ENCODE measurements at places on chromosomes 12 and 14.

DNA sequence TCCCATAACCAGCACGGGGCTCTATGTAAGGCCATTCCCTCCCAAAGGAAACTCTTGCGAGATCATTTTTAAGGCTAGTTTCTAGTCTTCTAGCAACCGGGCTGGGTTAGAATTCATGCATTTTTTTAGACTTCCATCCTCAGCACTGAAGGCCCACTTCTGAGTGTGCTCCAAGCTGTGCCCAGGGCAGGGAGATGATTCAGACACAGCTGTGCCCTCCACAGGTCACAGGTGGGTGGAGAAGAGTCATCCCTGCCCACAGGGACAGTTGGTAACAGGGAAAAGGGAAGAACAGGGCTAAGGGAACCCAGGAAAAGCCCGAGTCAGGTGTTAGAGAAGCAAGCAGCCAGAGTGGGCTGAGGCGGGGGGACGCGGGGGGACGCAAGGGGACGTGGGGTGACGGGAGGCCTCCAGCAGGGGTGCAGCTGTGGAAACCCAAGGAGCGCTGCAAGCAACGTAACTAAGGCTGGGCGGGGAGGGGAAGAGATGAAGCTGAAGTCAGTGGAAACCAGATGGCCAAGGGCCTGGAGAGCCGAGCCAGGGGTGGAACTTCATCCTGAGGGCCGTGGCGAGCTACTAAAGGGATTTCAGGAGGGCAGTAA is 27.2 kb upstream of the PPP2R5C start:
- DNase-seq: peak; percentile 88

- peak; percentile 31 for DNase-seq
Observed at GRCh38 chr14:59282378-59282765, 93.9 kb downstream of the DAAM1 start.

DNA sequence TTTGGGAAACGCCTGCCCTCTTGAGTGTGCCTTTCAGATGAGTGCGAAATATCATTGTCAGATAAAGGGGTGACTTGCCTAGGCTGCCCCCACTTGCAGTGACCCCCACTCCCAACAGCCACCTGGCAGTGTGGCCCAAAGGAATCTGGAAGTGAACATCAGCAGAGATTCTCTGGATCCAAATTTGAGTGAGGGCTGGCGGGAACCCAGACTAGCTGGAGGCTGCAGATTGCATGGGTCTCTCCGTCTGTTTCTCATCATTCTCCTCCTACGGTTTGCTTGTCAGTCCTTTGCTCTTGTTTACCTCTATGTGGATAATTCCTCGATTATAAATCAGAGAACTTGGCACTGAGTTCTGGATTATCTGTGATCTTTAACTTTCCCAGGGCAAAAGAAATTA is 280.8 kb downstream of the ZFP36L1 start:
- DNase-seq: no peak

DNA sequence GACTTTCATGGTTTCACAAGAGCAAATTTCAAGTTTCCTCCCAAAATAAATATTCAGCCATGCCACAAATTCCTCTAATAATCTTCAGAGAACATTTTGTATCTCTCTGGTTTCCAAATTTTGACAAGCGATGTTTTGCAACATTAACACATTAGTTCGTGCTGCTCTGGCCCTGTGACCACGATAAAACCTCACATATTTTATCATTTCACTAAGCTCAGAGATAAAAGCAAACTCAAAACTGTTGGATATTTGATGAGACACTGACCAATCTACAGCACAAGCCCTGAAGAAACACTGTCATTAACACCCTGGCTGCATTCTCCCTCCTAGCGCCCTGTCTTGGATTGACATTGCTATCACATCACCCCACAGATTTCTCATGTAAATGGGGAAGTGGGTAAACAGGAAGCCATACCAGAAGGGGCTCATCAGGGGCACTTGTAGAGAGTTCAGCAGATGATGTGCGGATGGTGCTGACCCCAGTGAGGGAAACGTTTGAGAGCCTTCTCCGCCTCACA is 264.3 kb downstream of the PRKD1 start:
- no peak for DNase-seq

DNA sequence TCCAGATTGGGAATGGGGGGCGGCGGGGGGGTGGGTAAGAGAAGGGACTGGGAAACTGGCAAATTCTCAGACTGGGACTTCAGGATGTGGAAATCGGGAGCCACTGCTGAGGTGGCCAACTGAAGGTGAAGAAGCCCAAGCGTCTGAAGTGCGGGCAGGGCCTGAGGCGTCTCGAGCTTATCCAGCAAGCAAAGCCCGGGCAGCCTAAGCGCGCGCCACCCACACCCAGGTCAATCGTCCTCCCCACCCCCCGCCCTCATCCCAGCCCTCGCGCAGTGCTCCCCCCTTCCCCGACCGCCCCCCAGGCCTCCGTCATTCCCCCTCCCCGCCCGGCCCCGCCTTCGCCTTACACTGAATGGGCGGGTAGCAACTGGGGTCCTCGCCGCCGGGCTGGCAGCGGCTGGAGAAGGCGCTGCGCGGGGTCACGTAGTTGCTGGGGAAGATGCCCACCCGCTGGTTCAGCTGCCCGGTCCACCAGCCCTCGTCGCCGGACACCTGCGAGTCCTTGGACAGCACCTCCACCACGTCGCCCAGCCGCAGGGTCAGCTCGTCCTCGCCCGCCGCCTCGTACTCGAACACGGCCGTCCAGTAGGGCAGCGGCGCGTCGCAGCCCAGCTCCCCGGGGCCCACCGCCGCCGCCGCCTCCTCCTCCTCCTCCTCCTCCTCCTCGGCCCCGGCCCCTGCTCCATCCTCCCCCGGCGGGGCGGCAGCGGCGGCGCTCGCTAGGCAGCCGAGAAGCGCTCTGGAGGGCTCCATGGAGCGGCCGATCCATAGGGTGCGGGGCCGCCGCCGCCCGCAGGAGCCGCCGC is 693 bp downstream of the MAP3K9 start:
- DNase-seq: no peak

GRCh38 chr14:72002731-72003130 is 70.5 kb downstream of the RGS6 start:
- no peak for DNase-seq

GRCh38 chr14:50055461-50056228 is 60.7 kb downstream of the VCPKMT start:
- DNase-seq: peak; percentile 64

DNA sequence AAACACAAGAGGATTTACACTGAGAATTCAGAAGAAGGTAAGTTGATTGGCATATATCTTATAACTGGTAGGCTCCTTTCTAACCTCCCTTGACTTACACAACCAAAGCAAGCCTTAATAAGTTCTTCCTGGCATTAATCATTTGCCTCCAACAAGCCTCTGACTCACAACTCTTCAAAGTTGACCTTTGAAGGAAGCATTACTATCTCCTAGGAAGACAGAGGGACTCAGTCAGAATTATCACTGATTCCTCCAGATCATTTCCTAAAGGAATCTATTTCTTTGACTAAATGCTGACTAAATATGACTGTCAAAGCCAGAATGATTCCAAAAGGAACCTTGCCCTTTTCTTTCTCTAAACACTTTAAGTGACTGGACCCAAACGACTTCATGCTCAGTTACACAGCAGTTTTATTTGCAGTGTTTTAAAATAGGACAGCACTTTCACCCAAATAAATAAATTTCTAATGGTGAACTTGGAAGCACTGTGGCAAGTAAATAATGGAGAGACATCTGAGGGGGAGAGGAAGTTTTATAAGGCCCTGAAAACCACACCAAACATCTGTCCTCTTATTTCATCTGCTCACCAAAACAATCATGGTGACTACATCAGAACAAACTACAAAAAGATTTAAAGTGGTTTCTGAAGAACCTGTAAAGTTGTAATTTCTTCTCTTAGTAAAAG is 128.2 kb downstream of the KLHL28 start:
- DNase-seq: no peak

GRCh38 chr14:32381869-32382268 is 52.8 kb downstream of the AKAP6 start:
- no peak for DNase-seq

GRCh38 chr14:59484639-59485175 is 390 bp downstream of the JKAMP start:
- DNase-seq: peak; percentile 37

DNA sequence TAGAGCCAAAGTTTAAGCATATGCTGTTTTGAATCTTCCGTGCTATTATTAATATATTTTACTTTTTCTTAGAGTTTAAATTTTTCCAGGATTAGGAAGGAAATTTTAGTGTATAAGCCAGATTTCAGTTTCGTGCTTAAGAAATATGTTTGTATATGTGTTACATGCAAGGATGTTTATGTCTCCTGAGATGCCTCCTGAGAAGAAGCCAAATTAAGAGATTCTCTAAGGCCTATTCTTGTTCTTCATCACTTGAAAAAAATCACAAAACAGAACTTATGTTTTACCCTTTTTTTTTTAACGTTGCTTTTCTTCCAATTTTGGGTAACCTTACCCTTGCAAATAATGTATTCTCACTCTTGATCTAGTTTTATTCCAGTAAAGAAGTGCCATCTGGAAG is 412.7 kb downstream of the TMTC2 start:
- no peak for DNase-seq

- no peak for DNase-seq
Observed at GRCh38 chr12:14928931-14929330, 9.4 kb downstream of the ERP27 start.

DNA sequence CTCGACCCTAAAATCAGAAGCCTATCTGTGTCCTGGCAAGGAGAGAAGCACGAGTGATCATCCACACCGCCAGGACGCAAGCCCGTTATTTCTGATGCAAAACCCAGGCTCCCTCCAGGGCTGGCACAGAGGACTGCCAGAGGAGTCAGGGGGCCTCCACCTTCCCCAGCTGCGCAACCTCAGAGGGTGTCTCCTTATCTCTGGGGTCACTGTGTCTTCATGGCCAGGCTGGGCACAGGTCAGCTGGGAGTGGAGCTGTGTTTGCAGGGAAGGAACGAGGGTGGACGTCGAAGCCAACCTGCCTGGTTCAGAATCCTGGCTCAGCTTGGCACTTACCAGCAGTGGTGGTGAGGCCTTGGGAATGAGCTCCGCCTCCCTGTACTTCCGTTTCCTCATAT is 12.0 kb upstream of the SERPINA3 start:
- no peak for DNase-seq

- no peak for DNase-seq
Observed at GRCh38 chr12:113065126-113066007, 8.8 kb downstream of the DTX1 start.

DNA sequence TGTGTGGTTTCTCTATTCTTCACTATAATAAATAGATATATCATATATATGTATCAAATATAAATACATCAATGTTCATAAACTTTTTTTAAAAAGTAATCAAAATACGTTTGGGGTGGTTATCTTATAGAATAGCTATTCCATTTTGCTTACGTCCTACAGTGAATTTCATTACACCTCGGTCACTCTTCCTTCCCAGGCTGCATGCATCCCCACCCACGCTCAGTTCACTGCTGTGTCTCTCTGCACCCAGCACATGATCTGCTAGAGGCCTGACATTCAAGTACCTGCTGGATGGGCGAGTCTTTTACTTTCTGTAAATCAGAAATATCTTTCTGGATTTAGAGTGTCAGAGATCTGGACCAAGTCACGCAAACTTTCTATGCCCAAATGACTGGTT is 3.6 kb downstream of the STX2 start:
- no peak for DNase-seq

DNA sequence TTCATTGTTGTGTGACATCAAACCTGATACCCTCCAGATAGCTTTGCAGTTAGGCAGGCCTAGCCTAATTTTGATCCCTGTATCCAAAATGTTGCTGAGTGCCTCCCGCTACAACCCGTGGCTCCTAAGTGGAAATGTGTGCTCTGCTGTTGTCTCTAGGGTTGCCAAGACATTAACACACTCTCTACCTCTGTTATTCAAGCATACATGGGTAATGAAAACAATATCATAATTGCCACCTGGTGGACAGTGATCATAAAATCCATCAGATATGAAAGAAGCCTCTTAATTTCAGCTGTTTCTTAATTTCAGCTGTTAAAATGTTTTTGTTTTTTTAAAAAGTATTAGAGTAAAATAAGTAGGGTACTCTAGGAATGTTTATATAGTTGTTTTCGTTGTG is 93.5 kb downstream of the PLEKHA5 start:
- DNase-seq: no peak

DNA sequence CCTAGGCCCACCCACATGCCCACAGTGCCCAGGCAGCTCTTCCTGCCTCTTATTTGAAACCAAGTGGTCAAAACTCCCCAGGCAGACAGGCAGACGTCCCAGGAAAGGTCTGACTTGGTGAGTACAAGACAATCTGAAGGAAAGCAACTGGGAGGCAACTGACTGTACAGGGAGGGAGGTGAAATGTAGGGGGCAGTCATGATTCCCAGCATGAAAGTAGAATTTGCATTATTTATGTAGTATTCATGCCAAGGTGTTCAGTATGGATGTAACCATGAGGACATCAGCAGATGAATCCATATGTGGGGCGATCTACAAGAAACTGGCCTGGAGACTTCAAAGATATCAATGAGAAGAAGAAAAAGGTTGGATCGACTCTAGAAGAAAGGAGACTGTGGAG is 46.1 kb downstream of the SLC24A4 start:
- no peak for DNase-seq

GRCh38 chr12:80761838-80762237 is 45.1 kb downstream of the MYF5 start:
- DNase-seq: no peak

DNA sequence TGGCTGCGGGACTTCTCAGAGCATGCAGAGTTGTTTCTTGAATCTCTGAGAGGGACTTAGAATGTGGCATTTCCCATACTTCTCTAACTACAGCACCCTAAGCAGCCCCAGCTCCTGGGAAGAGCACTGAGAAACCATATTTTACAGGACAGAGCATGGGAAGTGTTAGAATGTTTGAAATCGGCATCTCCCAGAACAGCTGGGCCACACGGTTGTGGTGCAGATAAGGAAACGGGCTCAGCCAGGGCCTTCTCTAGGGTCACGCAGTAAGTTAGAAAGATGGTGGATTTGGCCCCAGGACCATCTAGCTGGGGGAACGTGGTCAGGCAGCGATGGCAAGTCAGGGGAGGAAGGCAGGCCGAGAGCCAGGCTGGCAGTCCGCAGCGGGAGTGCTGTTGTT is 10.5 kb upstream of the HHIPL1 start:
- DNase-seq: no peak

GRCh38 chr14:43535231-43535838 is 971.7 kb downstream of the FSCB start:
- DNase-seq: no peak

DNA sequence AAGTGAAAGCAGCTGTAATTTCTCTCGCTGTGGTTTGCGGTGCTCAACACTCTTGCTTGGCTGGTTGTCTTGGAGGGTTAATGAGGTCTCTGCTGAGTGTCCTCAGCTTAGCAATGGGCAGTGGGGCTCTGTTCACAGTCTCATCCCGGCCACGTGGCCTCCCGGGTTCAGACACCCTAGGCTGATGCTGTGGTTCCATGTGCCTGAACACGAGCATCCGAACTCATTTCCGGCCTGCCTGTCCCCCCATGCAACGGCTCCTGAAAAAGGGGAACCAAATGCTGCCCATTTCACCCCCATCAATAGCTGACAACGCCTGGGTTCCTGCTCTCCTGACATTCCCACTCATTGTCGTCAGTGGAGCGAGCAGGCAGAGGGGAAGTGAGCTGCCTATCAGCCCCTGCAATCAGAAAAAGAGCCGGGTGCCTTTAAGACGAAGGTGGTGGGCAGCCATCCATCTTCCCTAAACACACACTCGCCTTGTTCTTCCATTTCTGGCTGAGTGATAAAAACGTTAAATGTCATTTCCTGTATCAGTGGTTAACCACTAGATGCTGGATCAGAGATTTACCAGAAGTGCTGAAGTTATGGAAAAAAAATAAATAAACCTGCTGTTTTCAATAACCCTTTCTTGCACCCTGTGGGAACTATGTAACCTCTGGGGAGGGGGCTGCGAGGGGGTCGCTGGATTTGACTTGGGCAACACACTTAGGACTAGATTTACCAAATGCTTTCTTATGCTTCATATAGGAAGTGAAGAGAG is 60.3 kb upstream of the BCL2L14 start:
- DNase-seq: peak; percentile 82

GRCh38 chr12:10959804-10960203 is 20.7 kb upstream of the TAS2R14 start:
- DNase-seq: no peak

All from inflammatory macrophage treated with lipopolysaccharide for 1 hour (primary cell).